Naive B cell (primary cell): ENCODE measurements at places on chromosomes 6 and 20. TPM values are rescaled to one million over a fixed set of nuclear protein-coding genes. Genes with fewer than 3 reads are reported as not detected.

Gene PRDM13
- polyA plus RNA-seq, result not detected

Gene C4B
- 1.0 TPM for polyA plus RNA-seq

Gene MOXD1
- polyA plus RNA-seq, result 7.1 TPM

Gene RIMS4
- polyA plus RNA-seq, result not detected

Gene MDFI
- polyA plus RNA-seq, result not detected
